ENCODE measurements at places on chromosomes 12 and 14.
A peak's percentile ranks its signal among the peaks of the same experiment; 100 is the strongest.

DNA sequence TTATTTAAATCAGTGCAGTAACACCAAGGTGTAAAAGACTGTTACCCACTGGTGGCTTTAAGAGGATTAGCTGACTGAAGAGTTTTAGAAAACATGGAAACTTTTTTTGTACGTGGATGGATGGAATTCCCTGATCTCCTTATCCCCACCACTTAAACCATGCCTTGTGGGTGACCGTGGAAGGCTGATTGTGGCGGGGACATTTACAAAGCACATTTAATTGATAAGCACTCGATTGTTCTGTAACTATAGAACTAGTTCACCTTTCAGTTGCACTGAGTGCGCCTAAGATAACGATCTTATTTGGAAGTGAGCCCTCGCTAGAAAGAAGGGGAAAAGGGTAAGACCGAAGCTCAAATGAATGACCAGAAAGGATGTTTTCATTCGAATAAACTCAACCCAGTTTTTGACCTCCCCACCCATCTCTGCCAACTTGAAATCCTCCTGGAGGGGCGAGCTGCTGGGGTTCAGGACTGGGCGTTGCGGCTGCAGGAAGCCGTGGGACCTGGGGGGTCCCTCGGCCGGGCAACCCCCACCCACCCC lies 688 bp upstream of the RASSF3 start:
- DNase-seq: peak; percentile 35

- no peak for DNase-seq
These were observed 26.1 kb upstream of the MYF6 start for GRCh38 chr12:80681287-80681686.

- DNase-seq: no peak
These were observed 234.8 kb upstream of the FKBP4 start for GRCh38 chr12:2559931-2560330.

GRCh38 chr12:96136725-96137378 lies 57.3 kb upstream of the ELK3 start:
- no peak for DNase-seq

DNA sequence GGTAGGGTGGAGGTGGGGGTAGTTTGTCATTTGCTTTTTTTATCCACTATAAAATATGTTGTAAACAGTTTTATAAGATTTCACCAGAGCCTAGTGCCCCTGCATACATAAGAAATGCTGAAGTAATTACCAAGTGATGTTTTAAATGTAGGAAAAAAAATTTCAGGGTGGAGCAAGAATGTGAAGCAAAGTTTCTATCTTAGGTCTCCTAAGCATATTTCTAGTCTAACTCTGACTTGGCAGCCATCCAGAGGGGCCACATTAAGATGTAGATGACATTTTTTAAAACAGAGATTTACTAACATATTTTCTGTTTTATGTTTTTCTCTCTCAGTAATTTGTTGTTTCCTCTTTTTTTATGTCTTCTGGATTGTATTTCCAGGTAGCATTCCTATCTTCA lies 15.8 kb upstream of the KRAS start:
- no peak for DNase-seq

- no peak for DNase-seq
These were observed 42.8 kb downstream of the TSPAN9 start for GRCh38 chr12:3119756-3120601.

DNA sequence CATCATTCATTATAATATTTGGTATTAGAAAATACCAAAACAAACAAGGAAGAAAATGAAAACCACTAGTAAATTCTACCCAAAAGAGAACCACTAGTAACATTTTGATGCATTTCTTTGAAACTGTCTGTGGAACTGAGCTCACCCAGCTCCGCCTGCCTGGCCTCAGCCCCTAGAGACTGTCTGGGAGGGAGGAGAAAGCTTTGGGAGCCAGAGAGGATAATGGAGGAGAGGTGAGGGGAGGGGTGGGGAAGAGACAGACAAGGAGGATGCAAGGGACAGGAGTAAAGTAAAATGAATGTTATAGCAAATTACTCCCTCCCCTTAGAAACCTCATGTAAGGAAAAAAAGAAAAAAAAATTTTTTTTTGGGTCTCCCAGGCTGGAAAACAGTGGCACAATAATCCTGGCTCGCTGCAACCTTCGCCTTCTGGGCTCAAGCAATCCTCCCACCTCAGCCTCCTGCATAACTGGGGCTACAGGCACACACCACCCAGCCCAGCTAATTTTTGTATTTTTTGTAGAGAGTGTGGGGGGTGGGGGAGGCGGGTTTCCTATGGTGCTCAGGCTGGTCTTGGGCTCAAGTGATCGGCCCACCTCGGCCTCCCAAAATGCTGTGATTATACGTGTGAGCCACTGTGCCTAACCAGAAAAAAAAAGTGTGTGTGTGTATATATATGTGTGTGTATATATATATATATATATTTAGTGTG lies 3.2 kb upstream of the MMP19 start:
- no peak for DNase-seq

- DNase-seq: no peak
These were observed 48.7 kb upstream of the PZP start for GRCh38 chr12:9256758-9257405.

- no peak for DNase-seq
These were observed 83.3 kb downstream of the PUS7L start for GRCh38 chr12:43675048-43675904.

- no peak for DNase-seq
These were observed 116.5 kb downstream of the RFLNA start for GRCh38 chr12:124411281-124411878.

DNA sequence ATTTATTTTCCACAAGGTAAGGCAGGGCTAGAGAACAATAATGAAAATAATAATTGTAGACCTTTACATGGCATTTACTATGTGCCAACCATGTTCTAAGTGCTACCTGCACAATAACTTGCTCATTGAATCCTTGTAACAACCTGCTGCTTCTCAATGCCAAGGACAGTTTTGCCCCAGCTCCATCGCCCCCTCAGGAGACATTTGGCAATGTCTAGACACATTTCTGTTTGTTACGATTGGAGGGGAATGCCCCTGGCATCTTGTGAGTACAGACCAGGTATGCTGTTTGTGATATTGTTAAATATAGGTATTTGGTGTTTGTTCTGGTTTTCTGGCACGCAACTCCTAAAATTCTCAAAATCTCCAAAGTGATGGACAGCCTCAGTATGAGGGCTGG lies 8.1 kb upstream of the ATXN2 start:
- DNase-seq: no peak

DNA sequence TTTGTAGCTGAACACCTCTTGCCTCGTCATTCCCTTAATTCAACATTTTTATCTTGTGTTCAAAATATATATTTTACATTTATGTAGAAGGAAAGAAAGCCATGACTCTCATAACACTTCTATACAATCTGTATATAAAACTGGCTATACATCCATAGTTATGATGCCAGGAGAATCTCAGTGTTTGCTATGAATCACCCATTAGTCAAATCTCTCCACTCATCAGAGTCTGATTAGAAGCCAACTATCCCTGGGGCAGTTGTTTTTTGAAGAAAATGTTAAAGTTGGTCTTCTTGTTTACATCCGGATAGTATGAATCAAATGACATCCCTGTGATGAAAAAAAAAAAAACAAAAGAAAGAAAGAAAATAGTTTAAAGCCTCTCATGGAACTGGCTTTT lies 503.9 kb downstream of the NELL2 start:
- DNase-seq: no peak

GRCh38 chr12:94041850-94042249 lies 106.5 kb upstream of the PLXNC1 start:
- DNase-seq: peak; percentile 8

- no peak for DNase-seq
These were observed 2.6 kb upstream of the PRKD1 start for GRCh38 chr14:29930283-29930682.

GRCh38 chr12:53333289-53333688 lies 2.9 kb downstream of the SP7 start:
- DNase-seq: no peak

DNA sequence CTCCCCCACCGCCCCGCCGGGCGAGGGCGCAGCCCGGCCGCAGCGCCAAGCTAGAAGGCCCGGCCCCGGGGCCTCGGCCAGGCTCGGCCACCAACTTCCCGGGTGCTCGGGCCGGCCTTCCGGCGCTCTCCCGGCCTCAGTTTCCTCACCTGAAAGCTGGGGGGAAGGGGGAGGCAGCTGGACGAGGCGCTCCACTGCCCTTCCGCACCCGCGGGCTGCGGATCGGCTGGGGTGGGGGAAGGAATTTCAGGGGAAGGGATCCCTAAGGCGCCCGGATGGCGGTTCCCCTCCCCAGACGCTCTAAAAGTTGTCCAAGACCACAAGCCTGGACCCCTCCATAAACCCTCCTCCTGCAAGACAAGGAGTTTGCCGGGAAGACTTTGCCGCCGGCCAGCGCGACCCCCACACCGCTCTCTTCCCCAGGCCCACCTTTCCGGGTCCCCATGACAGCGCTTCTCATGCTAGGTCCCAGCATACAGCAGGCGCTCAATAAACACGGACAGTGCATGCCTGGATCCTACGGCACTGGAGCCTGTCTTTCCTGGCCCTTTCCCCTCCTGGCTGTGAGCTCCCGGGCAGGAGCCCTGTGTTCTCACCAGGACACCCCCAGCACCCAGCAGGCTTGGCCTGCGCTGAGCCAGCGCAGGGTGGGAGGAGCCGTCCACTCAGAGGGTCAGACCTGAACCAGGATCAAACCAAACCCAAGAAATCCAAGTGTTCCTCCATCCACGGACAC lies 18.1 kb downstream of the BEGAIN start:
- DNase-seq: no peak

- DNase-seq: no peak
These were observed 32.8 kb upstream of the DEGS2 start for GRCh38 chr14:100192250-100192671.

GRCh38 chr14:105090493-105091053 lies 25.3 kb upstream of the GPR132 start:
- peak; percentile 72 for DNase-seq

GRCh38 chr14:103546652-103547454 lies 15.6 kb downstream of the BAG5 start:
- peak; percentile 51 for DNase-seq

DNA sequence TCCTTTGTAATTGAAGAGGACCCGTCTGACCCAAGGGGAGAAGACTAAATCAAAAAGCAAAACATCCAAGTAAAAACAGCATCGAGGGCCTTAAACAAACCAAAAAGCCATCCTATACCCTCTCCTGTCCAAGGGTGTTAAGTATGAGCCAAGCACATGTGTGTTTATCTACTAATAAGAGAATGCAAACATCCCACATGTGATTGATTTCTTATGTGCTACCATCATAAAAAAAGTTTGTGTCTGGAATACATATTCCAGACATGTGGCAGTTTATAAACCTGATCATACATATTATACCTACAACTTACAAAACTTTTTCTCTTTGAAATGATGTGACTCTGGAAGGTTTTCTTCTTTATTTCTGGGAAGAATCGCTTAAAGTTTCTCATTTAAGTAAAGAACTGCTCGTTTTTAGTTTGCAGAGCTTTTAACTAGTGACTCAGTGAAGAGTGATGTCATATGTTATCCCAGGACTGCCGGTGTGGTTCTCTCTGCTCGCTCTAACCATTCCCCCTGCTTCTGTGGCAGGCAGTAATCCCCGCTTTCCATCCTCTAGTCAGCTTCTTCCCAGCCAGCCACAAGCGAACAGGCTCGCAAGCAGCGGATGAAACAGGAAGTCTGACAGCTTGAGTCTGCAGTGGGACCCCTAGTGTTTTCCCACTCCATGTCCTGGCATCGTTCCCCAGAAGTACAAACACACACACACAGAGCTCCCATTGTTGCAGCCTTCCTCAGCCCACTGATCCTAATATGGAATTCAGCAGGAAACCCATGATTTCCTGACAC lies 431 bp upstream of the RHOJ start:
- DNase-seq: peak; percentile 4

- DNase-seq: no peak
These were observed 79.5 kb downstream of the OTOGL start for GRCh38 chr12:80178846-80179245.

GRCh38 chr12:128626808-128627320 lies 196.9 kb downstream of the SLC15A4 start:
- no peak for DNase-seq

DNA sequence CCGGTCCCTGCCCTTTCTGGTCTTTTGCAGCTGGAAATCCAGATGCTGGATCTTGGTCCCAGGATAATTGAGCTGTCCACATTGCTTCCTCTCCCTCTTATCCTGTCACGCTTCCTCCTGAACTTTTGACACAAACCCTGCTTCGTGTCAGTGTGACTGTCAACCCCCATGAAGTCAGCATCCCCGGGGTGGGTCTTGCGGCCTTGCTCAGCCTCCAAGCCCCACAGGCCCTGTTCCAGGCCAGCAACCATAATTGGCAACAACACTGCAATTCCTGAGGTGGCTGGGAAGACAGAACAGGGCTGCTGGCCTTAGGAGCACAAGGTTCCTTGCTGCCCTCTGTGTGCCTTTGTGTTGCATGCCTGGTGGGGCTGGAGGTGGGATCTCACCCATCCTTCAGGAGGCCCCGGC lies 74.9 kb downstream of the NTF3 start:
- no peak for DNase-seq

DNA sequence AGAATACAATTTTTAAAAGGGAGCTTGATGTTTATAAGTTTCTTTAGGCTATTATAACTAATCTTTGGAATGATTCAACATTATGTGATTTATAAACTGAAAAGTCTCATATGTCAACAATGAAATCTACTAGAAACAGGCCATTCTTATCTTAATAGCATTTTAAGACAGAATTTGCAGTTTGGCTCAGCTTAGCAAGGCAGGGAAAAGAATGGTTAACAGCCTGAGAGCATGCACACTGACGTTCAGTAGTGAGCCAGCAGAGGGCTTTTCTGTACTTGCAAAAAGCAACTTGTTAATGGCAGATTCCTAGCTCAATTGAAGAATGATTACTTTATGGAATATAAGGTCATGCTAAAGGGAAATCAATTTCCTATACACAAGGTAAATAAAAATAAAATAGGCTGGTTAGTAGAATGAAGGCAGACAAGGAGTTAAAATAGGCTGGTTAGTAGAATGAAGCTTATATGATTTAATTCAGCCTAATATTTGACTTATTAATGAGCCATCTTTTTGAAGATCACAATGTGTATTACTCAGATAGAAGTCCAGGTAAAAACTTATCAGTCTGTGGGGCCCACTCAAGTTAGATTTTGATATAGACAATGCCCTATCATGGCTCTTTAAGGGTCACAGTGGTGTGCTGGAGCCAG lies 95.9 kb downstream of the OTOGL start:
- peak; percentile 59 for DNase-seq

- no peak for DNase-seq
These were observed 342.6 kb upstream of the NAV3 start for GRCh38 chr12:77488041-77488620.

GRCh38 chr14:62914025-62914424 lies 131.2 kb downstream of the KCNH5 start:
- no peak for DNase-seq

GRCh38 chr12:15910864-15911721 lies at the start of gene DERA:
Gene DERA (plus strand): TSS chr12:15911332. CDS start chr12:15911384, 52 bp downstream.
- DNase-seq: peak; percentile 85

- no peak for DNase-seq
These were observed 448.6 kb downstream of the FUT8 start for GRCh38 chr14:65860956-65861611.

DNA sequence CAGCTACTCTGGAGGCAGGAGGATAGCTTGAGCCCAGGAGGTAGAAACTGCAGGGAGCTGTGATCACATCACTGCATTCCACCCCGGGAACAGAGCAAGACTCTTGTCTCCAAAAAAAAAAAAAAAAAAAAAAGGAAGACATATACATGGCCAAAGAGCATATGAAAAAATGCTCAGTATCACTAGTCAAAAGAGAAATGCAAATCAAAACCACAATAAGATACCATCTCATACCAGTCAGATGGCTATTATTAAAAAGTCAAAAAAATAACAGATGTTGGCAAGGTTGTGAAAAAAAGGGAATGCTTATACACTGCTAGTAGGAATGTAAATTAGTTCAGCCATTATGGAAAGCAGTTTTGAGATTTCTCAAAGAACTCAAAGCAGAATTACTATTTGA lies 174.8 kb upstream of the ATF7IP start:
- DNase-seq: no peak

- DNase-seq: no peak
These were observed at the start of gene GPR132 for GRCh38 chr14:105065280-105066228. Gene GPR132 (minus strand): TSS chr14:105065430. CDS start chr14:105055420, 10,010 bp downstream.

Data from SK-N-DZ (cell line).